Glutamatergic neuron (in vitro differentiated cells): ENCODE measurements at places on chromosomes 4 and X. TPM values are rescaled to one million over a fixed set of nuclear protein-coding genes. Genes with fewer than 3 reads are reported as not detected.

GRCh38 chrX:6708676-6709380, 173.9 kb upstream of the VCX3A start:
- no peaks in the 10 kb centered on the region for H3K27me3 ChIP-seq
- no peak overlapping the region for H3K4me3 ChIP-seq
- no peak overlapping the region for H3K27ac ChIP-seq
- no peak for DNase-seq
- H3K36me3 ChIP-seq: no peaks in the 10 kb centered on the region

ETDB gene
- not detected for total RNA-seq

DNA sequence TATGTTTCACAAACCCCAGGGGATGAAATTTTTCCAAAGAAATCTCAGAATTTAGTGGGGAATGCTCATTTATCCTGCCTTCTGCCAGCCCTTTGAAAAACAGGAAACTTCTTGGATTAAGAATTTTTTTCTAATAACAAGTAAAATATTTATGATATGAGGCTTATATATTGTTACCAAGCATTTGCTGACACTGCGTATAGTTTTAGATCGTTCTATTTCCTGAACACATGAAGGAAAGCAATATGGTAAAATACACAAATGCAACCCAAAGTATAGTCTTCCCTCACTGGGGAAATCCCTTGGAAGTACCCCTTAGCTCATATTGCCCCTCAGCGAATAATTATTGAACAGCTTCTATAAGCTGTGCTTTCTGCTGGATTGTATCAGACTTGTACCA, 54.4 kb upstream of the MND1 start:
- DNase-seq: no peak
- H3K27me3 ChIP-seq: no peaks in the 10 kb centered on the region
- no peak overlapping the region for H3K4me3 ChIP-seq
- H3K4me1 ChIP-seq: peaks cover 5% of the 10 kb centered on the region
- H3K27ac ChIP-seq: no peak overlapping the region

LRP2BP gene
- total RNA-seq: 1.1 TPM

GRCh38 chrX:139200793-139201192, 329.7 kb upstream of the F9 start:
- H3K27me3 ChIP-seq: peaks cover 4% of the 10 kb centered on the region
- no peak overlapping the region for H3K27ac ChIP-seq
- peaks cover 2% of the 10 kb centered on the region for H3K4me1 ChIP-seq

ARHGAP36 gene
- 0.27 TPM for total RNA-seq

MGARP gene
- total RNA-seq: 0.69 TPM

DNA sequence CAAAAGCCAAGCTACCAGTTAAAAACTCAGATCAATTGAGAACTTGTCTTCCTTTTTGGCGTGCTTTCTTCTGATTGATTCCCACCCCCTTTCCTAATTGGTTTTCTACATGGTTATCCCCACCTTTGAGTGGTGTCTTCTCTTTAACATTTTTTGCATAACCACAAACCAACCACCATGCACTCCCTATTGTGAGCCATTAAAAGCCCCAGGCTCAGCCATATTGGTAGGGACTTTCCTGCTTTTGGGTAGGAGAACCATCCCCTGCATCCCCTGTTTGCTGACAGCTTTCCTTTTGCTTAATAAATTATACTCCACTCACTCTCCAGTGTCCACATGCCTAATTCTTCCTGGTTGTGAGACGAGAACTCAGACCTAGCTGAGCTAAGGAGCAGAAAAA, 1651.4 kb upstream of the IGFBP7 start:
- H3K27ac ChIP-seq: peak overlapping the region; percentile 67
- DNase-seq: no peak
- H3K4me3 ChIP-seq: no peak overlapping the region
- H3K36me3 ChIP-seq: no peaks in the 10 kb centered on the region
- H3K4me1 ChIP-seq: peaks cover 6% of the 10 kb centered on the region

DNA sequence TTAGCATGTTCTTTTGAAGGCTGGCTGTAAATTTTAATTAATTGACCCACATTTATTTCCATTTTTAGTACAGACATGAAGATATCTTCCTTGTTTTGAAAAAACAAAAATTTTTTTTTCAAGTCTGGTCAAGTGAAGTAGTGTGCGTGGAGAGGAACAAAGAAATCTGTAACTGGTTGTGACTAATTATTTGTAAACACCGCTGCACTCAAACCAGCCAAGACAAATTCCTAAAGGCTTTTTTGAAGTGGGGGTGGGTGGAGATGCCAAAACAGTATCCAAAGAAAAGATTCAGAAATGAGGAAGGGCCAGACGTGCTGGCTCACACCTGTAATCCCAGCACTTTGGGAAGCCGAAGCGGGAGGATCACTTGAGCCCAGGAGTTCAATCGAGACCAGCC, 88.3 kb downstream of the SHROOM2 start:
- H3K27ac ChIP-seq: no peak overlapping the region
- H3K36me3 ChIP-seq: no peaks in the 10 kb centered on the region
- DNase-seq: no peak
- H3K27me3 ChIP-seq: no peaks in the 10 kb centered on the region
- no peak overlapping the region for H3K4me3 ChIP-seq

DNA sequence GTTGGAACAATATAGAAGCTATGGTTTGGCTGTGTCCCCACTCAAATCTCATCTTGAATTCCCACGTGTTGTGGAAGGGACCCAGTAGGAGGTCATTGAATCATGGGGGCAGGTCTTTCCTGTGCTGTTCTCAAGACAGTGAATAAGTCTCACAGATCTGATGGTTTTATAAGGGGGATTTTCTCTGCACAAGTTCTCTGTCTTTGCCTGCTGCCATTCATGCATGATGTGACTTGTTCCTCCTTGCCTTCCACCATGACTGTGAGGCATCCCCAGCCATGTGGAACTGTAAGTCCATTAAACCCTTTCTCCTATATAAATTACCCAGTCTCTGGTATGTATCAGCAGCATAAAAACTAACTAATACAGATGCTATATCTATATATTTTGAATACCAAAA, 135.2 kb upstream of the EDNRA start:
- H3K4me1 ChIP-seq: no peaks in the 10 kb centered on the region
- no peaks in the 10 kb centered on the region for H3K36me3 ChIP-seq
- no peak overlapping the region for H3K27ac ChIP-seq
- no peak for DNase-seq
- H3K4me3 ChIP-seq: no peak overlapping the region
- no peaks in the 10 kb centered on the region for H3K27me3 ChIP-seq

DNA sequence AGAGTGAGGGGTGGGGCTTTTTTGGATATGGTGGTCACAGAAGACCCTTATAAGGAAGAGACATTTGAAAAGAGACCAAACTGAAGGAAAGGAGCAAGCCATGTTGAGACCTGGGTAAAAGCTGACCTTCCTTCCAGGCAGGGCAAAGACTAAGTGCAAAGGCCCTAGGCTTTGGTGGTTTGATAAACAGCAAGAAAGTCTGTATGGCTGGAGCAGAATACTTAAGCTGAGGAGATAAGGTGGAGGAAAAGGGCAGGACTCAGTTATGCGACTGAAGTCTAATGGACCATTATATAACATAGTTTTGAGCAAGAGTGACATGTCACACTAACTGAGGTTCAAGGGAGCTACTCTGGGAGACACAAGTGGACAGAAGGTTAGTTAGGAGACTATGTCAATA, 20.0 kb downstream of the SH3RF1 start:
- H3K4me1 ChIP-seq: peaks cover 60% of the 10 kb centered on the region
- H3K4me3 ChIP-seq: no peak overlapping the region
- no peak for DNase-seq
- H3K36me3 ChIP-seq: no peaks in the 10 kb centered on the region
- peaks cover 2% of the 10 kb centered on the region for H3K27me3 ChIP-seq
- H3K27ac ChIP-seq: peak overlapping the region; percentile 20

GRCh38 chrX:39205467-39205866, 404.2 kb downstream of the MID1IP1 start:
- no peak overlapping the region for H3K4me3 ChIP-seq
- H3K27me3 ChIP-seq: peaks cover 1% of the 10 kb centered on the region
- no peak for DNase-seq

DNA sequence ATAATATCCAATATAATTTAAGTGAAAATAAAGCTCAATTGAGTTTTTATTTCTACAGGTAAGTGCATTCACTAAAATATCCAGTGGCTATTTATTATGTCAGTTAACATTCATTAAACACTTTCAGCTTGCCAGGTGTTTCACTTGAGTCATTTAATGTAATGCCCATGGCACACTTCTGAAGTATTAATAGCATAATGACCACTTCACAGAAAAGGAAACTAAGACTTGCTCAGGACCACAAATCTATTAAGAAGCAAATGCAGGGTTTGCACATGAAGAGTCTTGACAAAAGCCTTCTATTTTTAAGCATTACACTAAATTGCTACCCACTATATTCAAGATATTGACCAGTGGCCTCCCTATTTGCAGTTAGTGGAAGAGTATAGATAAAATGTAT, 612.7 kb downstream of the KCTD8 start:
- no peaks in the 10 kb centered on the region for H3K27me3 ChIP-seq
- peaks cover 5% of the 10 kb centered on the region for H3K4me1 ChIP-seq
- no peak for DNase-seq
- no peaks in the 10 kb centered on the region for H3K36me3 ChIP-seq
- H3K27ac ChIP-seq: no peak overlapping the region
- no peak overlapping the region for H3K4me3 ChIP-seq

EPHA5 gene
- total RNA-seq: 108 TPM

DNAAF6 gene
- total RNA-seq: not detected

FRMPD3 gene
- total RNA-seq: 24.9 TPM

DNA sequence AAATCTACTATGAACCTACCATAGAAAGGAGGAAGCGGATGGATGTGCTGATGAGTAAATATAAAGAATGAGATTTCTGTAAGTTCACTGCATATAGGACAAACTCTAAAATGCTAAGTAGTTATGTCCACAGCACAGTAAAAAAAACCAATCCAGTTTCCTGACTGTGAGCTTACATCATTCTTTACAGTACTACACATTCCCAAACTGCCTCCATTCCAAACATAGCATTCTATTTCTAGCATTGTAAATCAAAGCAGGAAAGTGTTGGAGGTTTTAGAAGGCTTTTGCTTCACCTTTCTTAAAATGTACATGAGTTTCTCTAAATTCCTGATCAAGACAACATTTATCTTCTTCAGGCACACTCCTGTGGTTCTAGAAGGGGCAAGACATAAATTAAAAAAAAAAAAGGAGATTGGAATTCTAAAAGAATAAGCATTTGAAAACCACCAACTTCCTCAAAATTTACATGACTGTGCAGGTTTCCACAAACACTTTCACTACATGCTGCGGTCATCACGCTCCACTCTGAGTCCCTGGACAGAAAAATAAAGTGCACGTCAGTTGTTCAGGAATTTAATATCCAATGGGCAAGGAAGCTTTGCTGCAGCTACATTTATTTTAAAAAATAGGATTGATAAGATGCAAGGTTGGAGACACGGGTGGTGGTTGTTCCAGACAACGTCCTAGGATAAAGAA, 297.6 kb upstream of the STS start:
- no peaks in the 10 kb centered on the region for H3K4me1 ChIP-seq
- no peak overlapping the region for H3K4me3 ChIP-seq
- no peak overlapping the region for H3K27ac ChIP-seq
- no peaks in the 10 kb centered on the region for H3K27me3 ChIP-seq

GRCh38 chr4:70619288-70619687, 9.3 kb upstream of the ENAM start:
- no peak for DNase-seq
- no peak overlapping the region for H3K4me3 ChIP-seq
- no peaks in the 10 kb centered on the region for H3K4me1 ChIP-seq

DNA sequence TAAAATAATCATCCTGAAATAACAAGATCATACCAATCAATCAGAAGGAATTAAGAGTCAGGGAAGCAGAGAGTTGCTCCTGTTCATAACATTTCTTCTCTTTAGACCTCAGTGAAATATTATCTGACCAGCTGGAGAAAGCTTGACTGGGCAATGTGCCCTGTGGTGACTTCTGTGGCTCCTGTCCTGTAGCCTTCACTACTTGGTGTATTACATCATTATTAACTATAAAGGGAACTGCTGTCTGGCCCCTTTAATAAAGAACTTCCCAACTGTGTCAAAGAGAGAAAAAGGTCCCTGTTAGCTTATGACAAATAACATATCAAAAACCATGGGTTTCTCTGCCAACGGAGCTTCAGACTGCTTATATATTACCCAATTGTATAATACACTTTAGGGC, 18.0 kb downstream of the OPHN1 start:
- no peaks in the 10 kb centered on the region for H3K27me3 ChIP-seq
- no peaks in the 10 kb centered on the region for H3K4me1 ChIP-seq
- no peak overlapping the region for H3K4me3 ChIP-seq
- no peaks in the 10 kb centered on the region for H3K36me3 ChIP-seq

DNA sequence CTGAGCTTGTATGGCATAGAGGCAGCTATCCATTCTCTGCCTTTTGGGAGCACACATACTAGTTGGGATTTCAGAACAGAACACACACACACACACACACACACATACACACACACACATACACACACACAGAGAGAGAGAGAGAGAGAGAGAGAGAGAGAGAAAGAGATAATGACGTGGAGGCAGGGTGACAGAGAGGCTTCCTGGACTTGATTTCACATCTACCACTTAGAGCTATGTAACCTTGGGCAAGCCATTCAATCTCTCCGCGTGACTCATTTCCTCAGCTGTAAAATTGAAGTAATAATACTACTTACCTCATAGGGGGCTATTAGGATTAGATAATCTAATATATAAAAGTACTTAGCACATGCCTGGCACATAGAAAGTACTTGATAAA, 12.3 kb upstream of the GRIA3 start:
- no peak overlapping the region for H3K4me3 ChIP-seq
- no peaks in the 10 kb centered on the region for H3K27me3 ChIP-seq
- DNase-seq: no peak

DNA sequence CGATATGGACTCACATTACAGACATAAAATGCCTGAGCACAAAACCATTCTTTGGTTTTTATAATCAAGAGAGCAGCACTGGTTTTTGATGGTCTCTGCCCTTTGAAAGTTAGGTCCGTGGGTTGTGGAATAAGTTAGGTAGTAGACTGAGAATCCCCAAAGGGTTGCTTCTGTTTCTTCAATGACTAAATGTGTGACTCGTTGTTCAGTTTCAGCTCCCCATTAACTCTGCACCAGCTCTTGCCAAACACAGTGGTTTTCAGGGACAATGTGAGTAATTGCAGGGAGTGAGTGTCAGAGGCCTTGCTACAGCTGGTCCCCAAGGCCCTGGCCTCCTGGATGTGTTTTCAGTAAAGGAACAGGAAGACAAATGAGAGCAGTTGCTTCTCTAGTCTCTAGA, 24.8 kb downstream of the SMIM20 start:
- H3K4me3 ChIP-seq: peak overlapping the region; percentile 27
- peaks cover 9% of the 10 kb centered on the region for H3K36me3 ChIP-seq
- H3K4me1 ChIP-seq: peaks cover 10% of the 10 kb centered on the region
- DNase-seq: peak; percentile 29
- peaks cover 2% of the 10 kb centered on the region for H3K27me3 ChIP-seq
- H3K27ac ChIP-seq: peak overlapping the region; percentile 62

CCDC149 gene
- 5.2 TPM for total RNA-seq

- no peak overlapping the region for H3K4me3 ChIP-seq
- H3K27ac ChIP-seq: no peak overlapping the region
- no peak for DNase-seq
- H3K36me3 ChIP-seq: no peaks in the 10 kb centered on the region
- no peaks in the 10 kb centered on the region for H3K4me1 ChIP-seq
These were observed 71.9 kb downstream of the AFF2 start for GRCh38 chrX:148572337-148572736.

- peak overlapping the region; percentile 87 for H3K27ac ChIP-seq
- peaks cover 6% of the 10 kb centered on the region for H3K36me3 ChIP-seq
- DNase-seq: no peak
These were observed 147.5 kb upstream of the ANK2 start for GRCh38 chr4:112901962-112902411.
